CD4-positive, alpha-beta memory T cell (primary cell): ENCODE measurements at places on chromosomes 2 and 18.

DNA sequence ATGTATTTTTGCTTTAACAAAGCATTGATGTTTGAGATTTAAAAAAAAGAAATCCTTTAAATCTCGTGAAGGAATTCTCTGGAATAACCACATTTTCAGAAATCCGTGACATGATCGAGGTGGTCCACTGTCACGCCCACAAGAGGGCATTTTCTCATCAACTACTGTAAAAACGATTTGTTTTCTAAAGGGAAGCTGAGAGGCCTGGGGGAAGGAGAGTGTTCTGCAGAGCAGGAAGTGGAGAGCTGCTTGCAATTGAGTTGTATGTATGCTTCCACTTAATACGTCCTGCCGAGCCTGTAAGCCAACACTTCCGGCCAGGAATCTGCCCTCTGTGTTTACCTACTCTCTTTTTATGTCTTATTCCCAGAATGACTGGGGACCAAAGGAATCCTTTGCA lies 19.4 kb downstream of the KLHL29 start:
- no peak for DNase-seq

DNA sequence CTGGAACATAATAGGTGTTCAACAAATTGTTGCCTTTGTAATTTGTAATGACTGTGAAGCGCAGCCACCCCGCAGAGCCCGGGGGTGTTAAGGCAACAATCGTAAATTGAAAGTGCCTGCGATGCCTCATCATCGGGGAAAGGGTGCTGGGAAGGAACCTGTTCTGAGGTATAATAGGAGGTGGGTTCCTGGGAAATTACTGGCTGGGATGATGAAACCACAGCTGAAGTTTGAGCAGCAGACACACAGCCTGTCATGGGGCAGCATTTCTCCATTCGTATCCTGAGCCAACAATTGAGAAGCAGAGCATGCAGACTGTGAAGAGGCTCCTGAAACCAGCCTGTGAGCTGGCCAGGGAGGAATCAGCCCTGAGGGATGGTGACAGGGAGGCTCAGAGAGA lies 404.0 kb upstream of the MYT1L start:
- no peak for DNase-seq

DNA sequence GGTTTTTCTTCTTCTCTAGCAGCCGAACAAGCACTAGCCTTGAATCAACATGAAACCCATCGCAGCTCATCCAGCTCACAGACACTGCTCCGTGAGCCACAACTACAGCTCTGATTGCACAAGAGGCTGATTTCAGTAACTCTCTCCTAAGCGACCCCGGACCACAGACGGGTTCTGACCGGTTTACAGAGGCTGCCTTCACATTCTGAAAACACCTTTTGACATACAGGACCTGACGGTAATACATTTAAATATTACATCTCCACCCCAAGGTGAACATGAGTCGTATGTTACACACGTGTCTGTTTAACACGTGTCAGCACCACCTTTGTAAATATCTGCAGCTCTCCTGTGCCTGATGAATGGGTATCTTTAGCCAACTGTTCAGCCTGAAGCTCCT lies 120.7 kb downstream of the TMEM18 start:
- DNase-seq, result no peak

- DNase-seq, result no peak
Measured at GRCh38 chr2:40138314-40138713, 313.6 kb downstream of the SLC8A1 start.

DNA sequence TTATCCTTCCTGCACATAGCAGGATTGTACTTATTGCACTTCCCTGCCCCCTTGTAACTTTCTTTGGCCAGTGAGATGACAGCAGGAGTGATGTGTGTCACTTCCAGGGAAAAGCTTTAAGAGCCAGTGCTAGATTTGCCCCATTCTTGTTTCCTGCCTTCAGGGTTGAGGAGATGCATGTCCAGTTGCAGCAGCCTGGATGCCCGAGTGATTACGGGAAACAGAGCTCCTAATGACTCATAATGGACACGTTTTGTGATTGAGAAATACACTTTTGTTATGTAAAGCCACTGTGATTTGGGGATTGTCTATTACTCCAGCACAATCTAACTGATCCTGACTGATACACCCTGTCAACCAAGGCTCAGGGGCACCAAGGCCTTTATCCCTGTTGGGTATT lies 5.0 kb upstream of the TET3 start:
- no peak for DNase-seq
